ENCODE measurements at places on chromosomes 5 and 9. TPM values are rescaled to one million over a fixed set of nuclear protein-coding genes. Genes with fewer than 3 reads are reported as not detected.

Gene GABRA1
- total RNA-seq = not detected

Gene GARIN3
- not detected for total RNA-seq

Gene ROR2
- total RNA-seq = 1.6 TPM

Gene RCL1
- total RNA-seq = 41.9 TPM

Gene ANKH
- 257 TPM for total RNA-seq

Gene LCN1
- total RNA-seq = 0.81 TPM

Gene SV2C
- total RNA-seq = not detected

Gene MEIKIN
- total RNA-seq = 3.4 TPM
